ENCODE measurements at places on chromosomes 16 and 17. TPM values are rescaled to one million over a fixed set of nuclear protein-coding genes. Genes with fewer than 3 reads are reported as not detected.

ZNF23 gene
- 9.6 TPM for total RNA-seq

CLUH gene
- 83.1 TPM for total RNA-seq

PRKCB gene
- total RNA-seq, result 11.3 TPM

DOC2A gene
- total RNA-seq, result 16.4 TPM

MT3 gene
- total RNA-seq, result 0.71 TPM

KRTAP4-1 gene
- not detected for total RNA-seq

PNMT gene
- total RNA-seq, result 2.4 TPM

ADAM11 gene
- total RNA-seq, result 4.1 TPM

CWC25 gene
- 17.1 TPM for total RNA-seq

VMO1 gene
- total RNA-seq, result 2.1 TPM

IRX6 gene
- total RNA-seq, result 0.14 TPM

CD300H gene
- total RNA-seq, result not detected

SLFN12 gene
- 12.2 TPM for total RNA-seq

KRT10 gene
- 24.2 TPM for total RNA-seq

CTRB1 gene
- total RNA-seq, result 5.7 TPM

CMTM1 gene
- 2.5 TPM for total RNA-seq

MYH11 gene
- 0.69 TPM for total RNA-seq

KRT28 gene
- not detected for total RNA-seq

HS3ST6 gene
- 1.0 TPM for total RNA-seq

MAP2K6 gene
- 43.0 TPM for total RNA-seq

PRSS36 gene
- 0.48 TPM for total RNA-seq

Data from WTC11 (cell line).